ENCODE measurements at places on chromosomes 7 and 10. TPM values are rescaled to one million over a fixed set of nuclear protein-coding genes. Genes with fewer than 3 reads are reported as not detected.

OR2A1 gene
- total RNA-seq: 0.13 TPM

ARHGAP21 gene
- 176 TPM for total RNA-seq

GRCh38 chr10:8665322-8665721 is 610.8 kb downstream of the GATA3 start:
- no peak for DNase-seq

- DNase-seq: peak; percentile 96
Measured at GRCh38 chr10:117609095-117609795, 66.7 kb downstream of the EMX2 start.

- DNase-seq: peak; percentile 59
Measured at GRCh38 chr10:116665541-116666125, 44.9 kb downstream of the PNLIPRP2 start.

DNA sequence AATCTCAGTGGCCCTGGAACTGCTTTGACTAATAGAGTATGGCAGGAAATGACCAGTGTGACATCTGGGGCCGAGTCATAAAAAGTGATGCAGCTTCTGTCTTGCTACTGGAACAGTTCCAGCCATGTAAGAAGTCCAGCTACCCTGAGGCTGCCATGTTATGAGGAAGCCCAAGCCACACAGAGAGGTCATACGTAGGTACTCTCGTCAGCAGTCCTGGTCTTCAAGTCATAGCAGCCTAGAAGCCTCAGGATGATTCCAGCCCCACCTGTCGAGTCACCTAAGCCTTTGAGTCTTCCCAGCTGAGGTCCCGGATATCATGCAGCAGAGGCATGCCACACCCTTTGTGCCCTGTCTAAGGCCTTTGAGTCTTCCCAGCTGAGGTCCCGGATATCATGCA is 92.1 kb downstream of the PPP1R3C start:
- DNase-seq: peak; percentile 48

DNA sequence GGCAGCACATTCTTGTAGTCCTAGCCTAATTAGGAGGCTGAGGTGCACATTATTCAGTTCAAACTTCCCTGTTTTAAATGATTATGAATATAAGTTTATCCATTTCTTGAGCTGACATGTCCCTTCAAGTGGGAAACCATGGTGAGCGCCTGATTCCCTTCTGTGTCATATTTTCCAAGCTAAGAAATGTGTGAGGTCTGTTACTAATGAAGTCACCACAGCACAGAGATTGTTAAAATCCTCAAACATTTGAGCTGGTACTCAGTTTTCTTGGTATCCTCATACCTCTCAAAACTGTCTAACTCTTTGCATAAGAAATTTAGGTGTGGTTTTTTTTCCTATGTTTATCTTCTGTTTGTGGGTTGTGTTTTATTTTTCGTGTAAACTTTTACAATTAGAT is 926.8 kb downstream of the GATA3 start:
- DNase-seq: no peak

SLC26A3 gene
- total RNA-seq: not detected

DNA sequence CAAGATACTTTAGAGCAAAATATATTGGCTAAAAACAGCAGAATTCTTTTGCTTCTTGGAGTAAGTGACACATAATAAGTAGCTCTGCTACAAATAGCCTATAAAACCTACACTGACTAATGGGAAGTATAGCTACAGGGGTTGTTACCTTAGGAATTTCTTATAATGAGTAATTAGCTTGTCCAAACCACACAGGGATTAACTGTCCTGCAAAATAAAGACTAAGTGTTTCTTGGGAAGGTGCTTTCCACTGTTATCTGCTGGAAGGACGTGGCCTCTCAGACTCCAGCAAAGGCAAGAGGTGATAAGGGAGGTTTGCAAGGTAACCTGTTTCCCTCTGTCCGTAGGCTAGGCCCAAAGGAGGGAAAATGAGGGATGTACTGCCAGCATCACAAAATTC is 302.4 kb downstream of the DOCK4 start:
- DNase-seq: no peak

SPDYE16 gene
- total RNA-seq: not detected

DNA sequence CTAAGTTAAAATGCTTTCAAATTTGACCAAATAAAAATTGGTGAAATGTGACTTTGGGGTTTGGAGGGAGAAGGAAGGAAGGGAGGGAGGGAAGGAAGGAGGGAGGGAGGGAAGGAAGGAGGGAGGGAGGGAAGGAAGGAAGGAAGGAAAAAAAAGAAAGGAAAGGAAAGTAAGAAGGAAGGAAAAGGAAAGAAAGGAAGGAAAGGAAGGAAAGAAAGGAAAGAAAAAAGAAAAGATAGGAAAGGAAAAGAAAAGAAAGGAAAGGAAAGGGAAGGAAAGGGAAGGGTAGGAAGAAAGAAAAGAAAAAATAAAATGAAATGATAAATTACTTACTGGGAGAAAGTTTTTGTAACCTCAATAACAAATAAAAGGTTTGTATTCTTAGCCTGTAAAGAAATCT is 24.1 kb upstream of the GGCT start:
- DNase-seq: no peak

- DNase-seq: peak; percentile 86
Measured at GRCh38 chr7:112112822-112113255, 93.4 kb downstream of the DOCK4 start.

GRCh38 chr7:145398758-145399157 is 562.9 kb upstream of the TPK1 start:
- no peak for DNase-seq

DNA sequence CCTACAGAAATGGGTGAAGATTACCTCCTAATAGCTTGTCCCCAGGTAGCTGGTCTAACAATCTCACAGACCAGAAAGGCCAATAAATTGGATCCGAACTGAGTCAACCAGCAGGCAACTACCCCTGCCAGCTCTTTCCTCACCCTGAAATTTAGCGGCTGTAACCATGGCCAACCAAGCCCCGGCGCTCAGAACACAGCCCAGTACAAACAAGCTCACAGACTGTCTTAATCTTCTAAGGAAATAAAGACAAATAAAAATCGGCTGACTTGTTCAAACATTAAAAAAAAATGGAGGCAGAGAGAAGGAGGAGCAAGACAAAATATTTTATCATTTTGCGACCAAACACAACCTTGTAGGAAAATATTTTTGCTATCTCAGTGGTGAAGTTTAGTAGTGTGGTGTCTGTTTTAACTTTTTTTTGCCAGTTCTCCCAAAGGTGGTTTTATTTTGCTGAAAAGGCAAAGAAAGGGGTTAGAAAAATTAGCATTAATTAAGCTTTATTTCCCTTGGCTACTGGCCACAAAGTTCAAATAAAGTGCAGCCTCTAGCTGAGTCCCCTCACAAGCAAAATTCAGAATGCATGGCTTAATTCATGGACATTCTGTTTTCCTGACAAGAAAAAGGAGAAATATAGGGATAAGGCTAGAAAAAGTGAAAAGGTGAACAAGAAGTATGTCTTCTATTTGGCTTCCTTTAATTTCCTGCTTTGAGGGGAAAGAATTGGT is 313.0 kb upstream of the NPVF start:
- no peak for DNase-seq

DNA sequence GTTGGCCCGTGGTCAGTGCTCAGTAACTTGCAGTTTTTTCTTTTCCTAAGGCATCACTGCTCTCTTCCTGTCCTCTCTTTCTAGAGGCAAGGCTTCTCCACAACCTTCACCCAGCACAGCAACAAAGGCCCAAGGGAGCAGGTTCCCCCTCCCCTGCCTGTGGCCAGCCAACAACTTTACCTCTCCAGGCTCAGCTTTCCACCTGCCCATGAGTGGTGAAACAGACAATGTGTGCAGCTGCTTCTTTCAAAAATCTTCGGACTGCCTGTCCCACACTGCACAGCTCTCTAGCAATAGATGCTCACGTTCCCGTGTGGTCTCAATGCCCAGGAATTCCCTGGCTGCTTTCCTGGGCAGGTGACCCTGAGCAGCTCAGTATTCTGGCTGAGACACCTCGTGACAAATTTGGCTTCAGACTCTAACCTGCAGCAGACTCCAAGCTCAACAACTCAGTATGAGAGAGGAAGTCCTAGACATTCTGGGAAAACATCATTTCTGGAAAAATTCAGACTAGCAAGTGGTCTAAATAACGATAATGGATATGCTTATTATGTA is 28.9 kb upstream of the TMEM72 start:
- DNase-seq: no peak

DNA sequence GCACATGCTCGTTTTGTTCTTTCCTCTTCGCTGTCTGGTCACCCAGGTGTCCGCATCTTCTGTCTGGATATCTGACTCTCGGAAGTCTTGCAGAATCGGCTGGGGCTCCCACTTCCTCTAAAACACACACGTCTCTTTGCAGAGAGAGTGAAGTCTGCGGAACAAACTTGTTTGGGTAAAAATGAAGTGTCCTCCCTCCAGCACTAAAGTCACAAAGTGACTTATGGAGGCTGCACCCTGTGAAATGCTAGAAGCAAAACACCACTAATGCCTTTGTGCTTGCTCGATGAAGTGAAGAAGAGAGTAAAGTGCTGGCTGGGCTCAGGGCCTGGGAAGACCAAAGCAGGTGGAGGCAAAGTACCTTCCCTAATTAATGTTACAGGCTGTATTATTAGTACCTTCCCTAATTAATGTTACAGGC is 71.4 kb downstream of the FGFR2 start:
- DNase-seq: no peak

Measured in GM23248 (cell line).